ENCODE measurements at places on chromosomes 5 and 9.

DNA sequence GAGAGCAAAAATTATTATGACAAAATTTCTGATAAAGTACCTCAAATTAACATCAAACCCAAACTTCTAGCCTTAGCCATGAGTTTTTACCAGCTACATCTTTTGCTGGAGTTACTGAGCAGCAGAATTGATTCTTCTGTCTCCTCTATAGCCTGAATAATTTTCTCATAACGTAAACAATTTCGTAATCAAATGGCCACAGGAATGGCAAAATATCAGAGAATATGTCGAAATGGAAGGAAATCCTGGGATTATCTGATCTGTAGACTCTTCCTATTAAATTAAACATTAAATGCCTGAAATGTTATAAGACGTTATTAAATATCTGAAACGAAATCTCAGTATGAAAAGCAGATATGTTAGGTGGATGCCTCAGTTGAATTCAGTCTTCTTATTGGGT is 41.1 kb downstream of the LURAP1L start:
- DNase-seq: no peak

DNA sequence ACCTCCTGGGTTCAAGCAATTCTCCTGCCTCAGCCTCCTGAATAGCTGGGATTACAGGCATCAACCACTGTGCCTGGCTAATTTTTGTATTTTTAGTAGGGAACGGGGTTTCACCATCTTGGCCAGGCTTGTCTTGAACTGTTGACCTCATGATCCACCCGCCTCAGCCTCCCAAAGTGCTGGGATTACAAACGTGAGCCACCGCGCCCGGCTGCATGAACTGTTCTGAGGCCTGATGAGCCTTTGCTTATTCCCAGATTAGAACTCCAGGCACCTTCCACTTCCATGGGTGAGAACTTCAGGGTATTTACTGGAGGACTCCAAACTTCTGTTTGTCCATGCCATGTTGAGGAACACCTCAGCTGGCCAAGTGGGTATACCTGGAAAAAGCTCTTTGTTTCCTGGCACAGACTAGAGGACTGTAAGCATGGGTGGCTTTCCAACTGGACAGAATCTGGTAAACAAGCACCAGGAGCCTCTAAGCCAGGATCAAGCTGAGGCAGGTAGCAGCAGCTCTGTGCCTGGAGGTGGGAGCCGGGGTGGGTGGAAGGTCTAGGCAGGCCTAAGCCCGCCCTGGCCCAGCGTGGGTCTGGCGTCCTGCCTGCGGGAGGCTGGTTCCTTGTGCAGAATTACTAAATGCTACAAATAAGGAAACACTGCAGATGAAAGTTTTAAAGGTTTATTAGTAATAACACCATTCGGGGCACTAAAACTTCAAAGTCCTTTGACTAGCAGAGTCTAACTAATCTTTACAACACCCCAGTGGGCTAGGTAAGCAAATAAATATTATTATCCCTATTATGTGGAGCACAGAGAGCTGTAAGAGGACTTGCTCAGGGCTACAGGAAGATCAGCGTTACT is 78.4 kb downstream of the SEMA5A start:
- no peak for DNase-seq

- no peak for DNase-seq
These were observed 57.5 kb downstream of the SIL1 start for GRCh38 chr5:139140591-139141071.

DNA sequence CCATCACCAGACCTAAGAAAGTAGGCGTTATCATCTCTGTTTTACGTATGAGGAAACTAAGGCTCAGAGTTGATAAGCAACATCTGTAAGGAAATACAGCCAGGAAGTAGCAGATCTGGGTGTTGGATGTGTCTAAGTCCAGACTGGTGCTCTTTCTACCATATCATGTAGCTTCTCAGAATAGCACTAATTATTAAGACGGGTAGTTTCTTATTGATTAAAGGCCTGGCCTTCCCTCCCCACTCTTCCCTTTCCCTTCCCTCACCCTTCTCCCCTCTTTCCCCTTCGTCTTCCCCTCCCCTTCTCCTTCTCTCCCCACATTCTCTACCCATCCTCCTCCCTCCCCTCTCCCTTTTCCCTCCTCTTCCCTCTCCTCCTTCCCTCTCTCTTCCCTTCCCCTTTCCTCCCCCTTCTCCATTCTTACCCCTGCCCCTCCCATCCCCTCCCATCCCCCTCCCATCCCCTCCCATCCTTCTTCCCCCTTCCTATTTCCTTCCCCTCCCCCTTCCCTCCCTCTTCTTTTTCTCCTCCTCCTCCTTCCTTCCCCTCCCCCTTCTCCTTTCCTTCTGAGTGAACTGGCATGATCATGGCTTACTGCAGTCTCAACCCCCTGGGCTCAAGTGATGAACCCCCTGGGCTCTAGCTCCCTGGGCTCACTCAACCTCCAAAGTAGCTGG is 79.4 kb downstream of the SNX24 start:
- DNase-seq: no peak

- no peak for DNase-seq
These were observed 253.8 kb upstream of the POU5F2 start for GRCh38 chr5:93995126-93995621.

GRCh38 chr9:124754289-124754688 is 16.8 kb downstream of the NR6A1 start:
- no peak for DNase-seq

GRCh38 chr9:8252445-8252844 is 452.9 kb upstream of the DMAC1 start:
- no peak for DNase-seq

All from vagina (tissue), 2 donors.